ENCODE measurements at places on chromosomes 7 and 10. TPM values are rescaled to one million over a fixed set of nuclear protein-coding genes. Genes with fewer than 3 reads are reported as not detected.

ZNF12 gene
- total RNA-seq = 20.8 TPM

DNA sequence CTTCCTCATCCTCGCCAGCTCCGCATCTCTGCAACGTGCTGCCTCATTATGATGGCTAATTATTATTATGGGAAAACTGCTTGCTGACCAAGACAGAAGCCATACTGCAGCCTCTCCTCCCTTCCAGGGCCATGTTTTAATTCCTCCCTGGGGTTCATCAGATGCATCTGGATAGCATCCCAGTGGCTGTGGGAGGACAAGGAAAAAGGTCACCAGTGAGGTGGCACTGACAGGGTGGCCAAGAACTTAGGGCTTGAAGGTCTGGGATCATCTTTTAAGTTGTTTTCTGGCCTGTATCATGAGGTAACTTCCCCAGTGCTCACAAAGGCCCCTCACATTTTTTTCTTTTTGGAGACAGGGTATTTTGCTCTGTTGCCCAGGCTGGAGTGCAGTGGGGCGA is 39.6 kb downstream of the KCNH2 start:
- H3K4me3 ChIP-seq = no peak overlapping the region
- H3K27me3 ChIP-seq = no peaks in the 10 kb centered on the region
- peaks cover 5% of the 10 kb centered on the region for H3K4me1 ChIP-seq
- no peak for DNase-seq
- H3K27ac ChIP-seq = no peak overlapping the region

GRCh38 chr10:68684413-68684812 is 36.6 kb upstream of the CCAR1 start:
- H3K4me3 ChIP-seq = no peak overlapping the region
- H3K36me3 ChIP-seq = peaks cover 38% of the 10 kb centered on the region
- no peak overlapping the region for H3K27ac ChIP-seq
- no peak for DNase-seq
- no peaks in the 10 kb centered on the region for H3K4me1 ChIP-seq

- no peaks in the 10 kb centered on the region for H3K4me1 ChIP-seq
- H3K36me3 ChIP-seq = no peaks in the 10 kb centered on the region
- no peaks in the 10 kb centered on the region for H3K27me3 ChIP-seq
Measured at GRCh38 chr7:21717323-21717722, 174.5 kb downstream of the DNAH11 start.
